ENCODE measurements at places on chromosomes 3 and 15. TPM values are rescaled to one million over a fixed set of nuclear protein-coding genes. Genes with fewer than 3 reads are reported as not detected.

The IL17RB gene
- 0.83 TPM for total RNA-seq

The PRTG gene
- 10.5 TPM for total RNA-seq

The PP2D1 gene
- not detected for total RNA-seq

The STX19 gene
- not detected for total RNA-seq

The SLC28A2 gene
- total RNA-seq, result not detected

The ZIC4 gene
- not detected for total RNA-seq

The MFAP1 gene
- 24.1 TPM for total RNA-seq

The ZDHHC23 gene
- total RNA-seq, result 3.5 TPM

The SCN11A gene
- total RNA-seq, result 0.02 TPM

The NDN gene
- not detected for total RNA-seq

The LMOD3 gene
- total RNA-seq, result not detected

The OXTR gene
- total RNA-seq, result 10.5 TPM

The AGBL1 gene
- not detected for total RNA-seq

The MUC4 gene
- not detected for total RNA-seq

The PEX5L gene
- total RNA-seq, result not detected

The POLQ gene
- total RNA-seq, result 5.9 TPM

The CPLX3 gene
- total RNA-seq, result not detected

The GOLGA8R gene
- 0.26 TPM for total RNA-seq

The CLEC3B gene
- not detected for total RNA-seq

The TMCO5A gene
- total RNA-seq, result not detected

The LMCD1 gene
- 84.7 TPM for total RNA-seq

The CCDC191 gene
- 1.9 TPM for total RNA-seq

The ZNF80 gene
- total RNA-seq, result not detected

The SLC27A2 gene
- total RNA-seq, result 37.7 TPM

The ISG20 gene
- 32.2 TPM for total RNA-seq

The DNAJA4 gene
- not detected for total RNA-seq

The CD200R1 gene
- total RNA-seq, result not detected

The SLC51B gene
- 16.8 TPM for total RNA-seq

The NEK4 gene
- total RNA-seq, result 13.6 TPM

The ZPLD1 gene
- not detected for total RNA-seq

The ZBTB20 gene
- total RNA-seq, result 1.8 TPM

The SLC9A9 gene
- 0.31 TPM for total RNA-seq

The LDHAL6B gene
- total RNA-seq, result not detected

The PLXND1 gene
- 96.4 TPM for total RNA-seq

The MYL3 gene
- not detected for total RNA-seq

The LEKR1 gene
- total RNA-seq, result 0.73 TPM

The ADAMTS17 gene
- total RNA-seq, result 0.21 TPM

The BMF gene
- 1.4 TPM for total RNA-seq

The CLDND1 gene
- 57.9 TPM for total RNA-seq

The GOLGA8M gene
- total RNA-seq, result not detected

The CSPG4 gene
- 0.13 TPM for total RNA-seq

The NR2C2 gene
- total RNA-seq, result 20.4 TPM

The PAQR9 gene
- 2.2 TPM for total RNA-seq

The DNAH1 gene
- 0.81 TPM for total RNA-seq

The CORO2B gene
- total RNA-seq, result 4.1 TPM

The AMOTL2 gene
- 52.4 TPM for total RNA-seq

The PML gene
- 15.8 TPM for total RNA-seq

The SLITRK3 gene
- not detected for total RNA-seq

The NR1I2 gene
- total RNA-seq, result not detected

The LRRC2 gene
- not detected for total RNA-seq

The HIGD2B gene
- not detected for total RNA-seq

The MUC20 gene
- 0.38 TPM for total RNA-seq

The MESP1 gene
- total RNA-seq, result 1.7 TPM

The ST3GAL6 gene
- 1.2 TPM for total RNA-seq

The TMEM158 gene
- 15.2 TPM for total RNA-seq

All from A549 treated with Mapracorat at 1 μM for 4 hours (cell line).